GM13977 (cell line): ENCODE measurements at places on chromosomes 1 and 21.

GRCh38 chr21:17585875-17586450 lies 26.7 kb downstream of the BTG3 start:
- DNase-seq, result peak; percentile 27

DNA sequence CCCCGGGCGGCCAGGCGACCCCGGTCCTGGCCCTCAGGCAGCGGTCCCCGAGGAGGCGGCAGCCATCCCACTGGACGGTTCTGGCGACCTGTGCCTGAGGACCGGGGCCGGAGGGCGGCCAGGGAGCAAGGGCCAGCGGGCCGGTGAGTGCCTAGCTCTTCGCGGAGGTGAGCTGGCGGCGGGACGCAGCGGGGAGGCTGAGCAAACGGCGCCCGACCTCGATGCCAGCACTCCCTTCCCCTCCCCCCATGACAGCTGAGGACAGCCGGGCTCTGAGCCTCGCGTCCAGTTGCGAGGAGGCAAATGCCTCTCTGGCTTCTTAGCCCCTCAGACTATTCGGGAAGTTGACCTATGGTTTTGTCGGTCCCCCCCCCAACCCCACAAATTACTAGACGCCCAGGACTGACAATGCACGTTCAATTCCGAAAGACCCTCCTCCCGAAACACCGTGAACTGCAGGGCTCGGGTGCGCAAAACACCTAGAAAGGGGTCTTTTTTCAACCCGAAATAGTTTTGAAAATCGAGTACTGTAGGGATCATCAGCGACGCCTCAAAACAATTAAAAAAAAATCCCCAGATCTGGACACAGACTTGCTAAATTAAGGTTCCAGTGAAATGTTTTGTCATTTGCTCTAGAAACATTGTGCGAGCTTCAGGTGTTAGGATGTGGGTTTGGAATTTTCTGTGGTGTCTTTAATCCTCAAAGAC lies 8.3 kb downstream of the CDKN2C start:
- DNase-seq, result peak; percentile 66

- no peak for DNase-seq
Observed at GRCh38 chr1:226428791-226429461, 21.0 kb upstream of the PARP1 start.

GRCh38 chr1:52523376-52523775 lies 29.5 kb downstream of the TUT4 start:
- DNase-seq, result no peak

DNA sequence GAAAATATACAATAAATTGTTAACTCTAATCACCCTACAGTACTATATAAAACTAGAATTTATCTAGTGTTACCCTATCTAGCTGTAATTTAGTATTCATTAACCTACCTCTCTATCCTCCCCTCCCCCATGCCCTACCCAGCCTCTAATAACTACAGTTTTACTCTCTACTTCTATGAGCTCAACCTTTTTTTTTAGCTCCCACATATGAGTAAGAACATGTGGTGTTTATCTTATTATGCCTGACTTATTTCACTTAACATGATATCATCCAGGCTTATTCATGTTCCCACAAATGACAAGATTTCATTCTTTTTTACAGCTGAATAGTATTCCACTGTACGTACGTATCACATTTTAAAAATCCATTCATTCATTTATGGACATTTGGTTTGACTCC lies 46.0 kb upstream of the WARS2 start:
- no peak for DNase-seq

DNA sequence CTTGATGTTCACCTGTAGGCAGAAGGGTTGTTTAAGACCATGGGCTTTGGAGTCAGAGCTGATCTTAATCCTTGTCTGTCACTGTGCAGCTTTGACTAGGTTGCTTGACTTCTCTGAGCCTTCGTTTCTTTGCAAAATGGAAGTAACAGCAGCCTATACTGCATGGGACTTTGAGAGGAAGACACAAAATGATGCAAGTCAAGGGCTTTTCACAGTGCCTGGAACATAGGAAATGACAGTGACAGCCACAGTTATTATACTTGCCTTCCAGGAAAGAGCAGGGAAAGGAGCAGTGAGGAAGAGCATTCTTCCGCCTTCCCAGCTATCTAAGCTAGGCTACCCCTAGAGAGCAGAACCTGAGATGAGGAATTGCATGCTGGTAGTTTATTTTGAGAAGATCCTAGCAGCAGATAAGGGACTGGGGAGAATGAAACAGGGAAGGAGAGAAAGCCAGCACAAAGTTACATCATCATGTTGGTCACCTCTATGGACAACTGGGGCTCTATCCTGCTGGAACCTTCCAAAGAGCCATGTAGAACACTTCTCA lies 3.1 kb downstream of the CSF3R start:
- DNase-seq, result no peak

- no peak for DNase-seq
Observed at GRCh38 chr1:116916002-116916401, 6.3 kb downstream of the PTGFRN start.

- DNase-seq, result no peak
Observed at GRCh38 chr1:39936724-39937491, 18.0 kb upstream of the MFSD2A start.

DNA sequence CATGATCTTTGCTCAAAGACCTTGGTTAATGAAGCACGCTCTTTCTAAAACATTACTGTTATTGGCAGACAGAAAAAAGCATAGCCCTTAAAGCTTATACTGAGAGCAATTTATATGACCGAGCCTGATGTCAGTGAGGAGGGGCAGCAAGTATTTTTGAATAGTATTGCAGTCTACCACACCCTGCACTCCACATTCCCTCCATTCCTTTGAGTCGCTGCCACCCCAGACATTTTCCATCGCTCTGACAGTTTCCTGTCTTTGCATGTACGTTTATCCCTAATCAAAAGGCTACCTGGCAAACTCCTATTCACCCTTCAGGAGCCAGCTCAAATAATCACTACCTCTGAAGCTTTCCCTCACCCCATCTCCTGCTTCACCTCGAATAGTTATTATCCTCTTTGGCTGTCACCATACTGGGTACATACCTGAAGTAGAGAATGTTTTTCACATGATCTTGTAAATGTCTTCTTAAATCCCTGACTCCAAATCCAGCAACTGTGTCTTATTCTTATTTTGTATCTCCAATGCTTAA lies 5.5 kb upstream of the JUN start:
- no peak for DNase-seq

DNA sequence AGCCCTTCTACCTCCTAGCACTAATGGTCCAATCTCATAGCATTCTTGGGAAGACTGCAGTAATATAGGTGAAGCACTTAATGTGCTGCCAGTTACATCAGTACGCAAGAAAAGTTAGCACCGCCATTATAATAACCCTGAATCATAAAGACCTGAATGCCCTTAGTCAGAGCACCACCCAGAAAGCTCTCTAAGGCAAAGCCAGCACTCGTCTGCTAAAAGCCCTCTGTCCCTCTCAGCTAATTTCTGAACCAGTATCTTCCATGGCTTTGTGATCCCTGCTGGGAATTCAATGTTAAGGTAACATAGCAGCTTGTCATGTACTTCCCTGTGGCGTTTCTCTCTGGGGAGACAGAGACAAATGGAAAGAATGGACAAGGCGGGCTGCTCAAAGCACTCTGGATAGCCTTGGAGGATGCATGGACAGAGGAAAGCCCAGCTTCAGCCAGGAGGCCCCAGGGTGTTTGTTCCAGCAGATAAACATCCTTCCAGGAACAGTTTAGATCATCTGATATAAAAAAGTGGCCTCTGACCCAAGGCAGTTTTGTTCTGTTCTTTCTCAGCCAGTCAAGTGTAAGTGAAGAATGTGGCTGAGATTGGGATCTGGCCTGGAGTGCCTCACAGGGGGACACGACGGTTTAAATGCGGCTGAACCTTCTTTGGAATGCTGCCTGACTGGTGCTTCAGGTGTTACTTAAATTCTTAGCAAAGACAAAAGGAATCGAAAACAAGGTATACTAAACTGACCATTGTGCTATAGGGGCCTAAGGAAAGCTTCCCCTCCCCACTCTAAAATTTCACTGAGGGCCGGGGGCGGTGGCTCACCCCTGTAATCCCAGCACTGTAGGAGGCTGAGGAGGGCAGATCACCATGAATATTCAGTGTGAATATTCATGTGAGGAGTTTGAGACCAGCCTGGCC lies 58.1 kb upstream of the VTCN1 start:
- no peak for DNase-seq

DNA sequence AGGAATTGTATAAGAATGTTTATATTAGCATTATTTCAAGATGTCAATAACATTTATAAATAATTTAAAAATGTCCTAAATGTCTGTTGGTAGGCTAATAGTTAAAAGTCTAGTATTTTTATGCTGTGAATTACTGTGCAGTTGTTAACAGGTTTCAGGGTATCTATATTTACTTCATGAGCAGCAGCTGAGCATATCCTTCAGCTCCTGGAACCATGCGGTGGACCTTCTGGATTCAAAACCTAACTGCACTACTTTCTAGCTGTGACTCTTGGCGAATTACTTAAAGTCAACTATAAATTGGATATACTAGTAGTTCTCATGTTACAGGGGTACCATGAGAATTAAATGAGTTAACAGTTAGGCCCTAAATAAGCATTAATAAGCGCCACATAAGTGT lies 3.7 kb downstream of the CEP350 start:
- DNase-seq, result no peak

DNA sequence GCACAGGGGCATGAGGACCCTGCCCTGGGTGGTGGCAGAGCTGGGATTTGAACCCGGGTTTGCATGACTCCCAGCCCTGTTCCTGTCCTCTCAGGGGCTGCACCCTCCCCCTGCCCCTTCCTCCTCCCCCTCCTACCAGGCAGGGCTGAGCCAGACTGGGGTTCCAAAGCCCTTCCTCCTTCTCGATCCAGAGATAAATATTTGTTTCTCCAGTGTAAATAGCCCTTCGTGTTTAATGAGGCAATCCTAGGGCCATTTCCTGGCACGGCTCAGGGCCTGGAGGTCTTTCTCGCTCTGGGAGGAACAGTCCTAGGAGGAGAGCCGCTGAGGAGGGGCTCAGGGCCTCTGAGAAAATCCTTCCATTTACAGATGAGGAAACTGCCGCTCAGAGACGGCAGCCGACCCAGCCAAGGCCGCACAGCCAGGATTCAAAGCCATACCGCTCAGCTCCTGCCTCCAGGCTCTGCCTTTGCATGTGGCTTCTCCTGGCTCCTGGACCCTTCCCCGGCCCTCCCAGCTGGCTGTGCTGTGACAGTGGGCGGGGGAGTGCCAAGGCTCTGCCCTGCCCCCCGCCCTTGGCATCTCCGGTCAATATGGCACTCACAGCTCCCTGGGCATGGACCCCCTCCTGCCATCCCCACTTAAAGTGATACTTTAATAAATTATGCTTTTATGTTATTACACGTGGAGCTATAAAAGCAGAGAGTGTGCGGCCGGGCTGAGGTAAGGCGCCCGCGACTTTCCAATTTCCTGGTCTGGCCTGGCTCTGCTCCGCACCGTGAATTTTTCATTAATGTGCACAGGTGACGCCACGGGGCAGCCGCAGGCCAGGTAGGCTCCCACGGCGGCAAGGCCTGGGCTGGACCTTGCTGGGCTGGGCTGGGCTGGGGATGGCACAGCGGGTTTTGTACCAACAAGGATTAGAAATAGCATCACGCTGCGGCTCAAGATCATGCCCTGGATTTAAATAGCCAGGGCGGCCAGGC lies 114.7 kb upstream of the WNT4 start:
- DNase-seq, result no peak

DNA sequence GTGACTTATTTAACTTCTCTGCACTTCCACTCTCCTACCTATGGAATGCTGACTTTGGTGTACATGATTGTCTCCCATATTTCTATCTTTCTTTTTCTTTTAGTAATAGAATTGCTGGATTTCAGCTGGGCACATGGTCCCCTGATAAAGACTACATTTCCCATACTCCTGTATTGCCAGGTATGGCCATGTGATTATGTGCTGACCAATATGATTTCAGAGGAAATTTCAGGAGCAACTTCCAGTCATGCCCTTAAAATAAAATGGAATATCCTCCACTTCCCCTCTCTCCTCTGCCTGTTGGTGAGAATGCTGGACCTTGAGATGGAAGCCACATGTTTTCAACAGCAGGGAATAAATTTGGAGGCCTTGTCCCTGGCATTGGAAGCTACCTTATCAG lies 130.7 kb upstream of the IGSF21 start:
- DNase-seq, result no peak

DNA sequence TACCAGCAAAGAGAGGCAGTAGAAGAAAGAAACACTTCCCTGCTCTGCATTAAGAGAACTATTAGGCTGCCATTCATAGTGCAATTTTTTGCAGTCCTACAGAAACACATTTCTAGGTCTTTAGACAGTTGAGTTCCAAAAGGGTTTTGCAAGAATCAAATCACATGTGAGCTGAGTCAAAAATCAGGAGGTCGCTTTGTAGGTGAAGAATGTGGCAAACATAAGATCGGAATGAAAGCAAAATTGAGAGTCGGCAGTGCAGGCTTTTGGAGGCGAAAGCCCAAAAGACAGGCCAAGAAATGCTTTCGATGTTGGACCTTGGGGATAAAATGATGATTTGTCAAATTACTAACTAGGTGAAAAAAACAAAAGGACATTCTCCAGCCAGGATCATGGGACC lies 213.5 kb upstream of the NRIP1 start:
- DNase-seq, result no peak

- DNase-seq, result no peak
Observed at GRCh38 chr1:21269461-21270085, 20.7 kb downstream of the ECE1 start.

DNA sequence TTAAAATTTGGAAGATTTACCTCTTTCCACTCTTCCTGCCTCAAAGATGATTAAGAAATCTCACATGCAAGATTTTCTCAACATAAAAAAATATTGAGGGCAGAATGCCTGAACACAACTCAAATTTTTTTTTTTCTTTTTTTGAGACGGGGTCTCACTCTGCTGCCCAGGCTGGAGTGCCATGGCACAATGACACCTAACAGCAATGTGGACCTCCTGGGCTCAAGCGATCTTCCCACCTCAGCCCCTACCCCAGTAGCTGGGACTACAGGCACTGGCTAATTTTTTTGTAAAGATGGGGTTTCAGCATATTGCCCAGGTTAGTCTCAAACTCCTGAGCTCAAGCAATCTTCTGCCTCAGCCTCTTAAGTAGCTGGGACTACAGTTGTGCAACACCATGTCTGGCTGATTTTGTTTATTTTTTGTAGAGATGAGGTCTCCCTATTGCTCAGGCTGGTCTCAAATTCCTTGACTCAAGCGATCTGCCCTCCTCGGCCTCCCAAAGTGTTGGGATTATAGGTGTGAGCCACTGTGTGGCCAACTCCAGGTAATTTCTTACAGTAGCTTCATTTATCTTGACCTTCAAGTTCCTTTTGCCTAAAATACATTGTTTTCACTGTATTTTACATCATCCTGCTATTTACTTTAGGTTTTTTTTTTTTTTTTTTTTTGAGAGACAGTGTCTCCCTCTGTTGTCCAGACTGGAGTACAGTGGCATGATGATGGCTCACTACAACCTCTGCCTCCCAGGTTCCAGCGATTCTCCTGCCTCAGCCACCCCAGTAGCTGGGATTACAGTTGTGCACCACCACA lies 10.4 kb downstream of the NUCKS1 start:
- no peak for DNase-seq

GRCh38 chr1:204529371-204529895 lies 13.2 kb downstream of the MDM4 start:
- no peak for DNase-seq
